T-cell (primary cell): ENCODE measurements at places on chromosomes 13 and 19. TPM values are rescaled to one million over a fixed set of nuclear protein-coding genes. Genes with fewer than 3 reads are reported as not detected.
A peak's percentile ranks its signal among the peaks of the same experiment; 100 is the strongest.

- no peak overlapping the region for H3K27ac ChIP-seq
- no peak overlapping the region for H3K4me3 ChIP-seq
- H3K36me3 ChIP-seq, result no peaks in the 10 kb centered on the region
- peaks cover 3% of the 10 kb centered on the region for H3K4me1 ChIP-seq
- DNase-seq, result no peak
Observed at GRCh38 chr13:106603546-106603945, 35.6 kb upstream of the ARGLU1 start.

GRCh38 chr13:51942189-51942588 is 69.1 kb downstream of the ATP7B start:
- DNase-seq, result peak; percentile 31
- peaks cover 38% of the 10 kb centered on the region for H3K4me1 ChIP-seq
- peak overlapping the region; percentile 34 for H3K4me3 ChIP-seq
- H3K27ac ChIP-seq, result peak overlapping the region; percentile 30

- no peak overlapping the region for H3K27ac ChIP-seq
- no peaks in the 10 kb centered on the region for H3K27me3 ChIP-seq
- no peaks in the 10 kb centered on the region for H3K36me3 ChIP-seq
Observed at GRCh38 chr13:23788459-23788858, 100.7 kb downstream of the MIPEP start.

- H3K27me3 ChIP-seq, result peaks cover 43% of the 10 kb centered on the region
- H3K4me1 ChIP-seq, result peaks cover 9% of the 10 kb centered on the region
- H3K4me3 ChIP-seq, result no peak overlapping the region
- no peaks in the 10 kb centered on the region for H3K36me3 ChIP-seq
- DNase-seq, result no peak
Observed at GRCh38 chr19:46073268-46073922, 32.6 kb upstream of the IGFL4 start.

- H3K4me3 ChIP-seq, result no peak overlapping the region
- no peaks in the 10 kb centered on the region for H3K4me1 ChIP-seq
- DNase-seq, result no peak
Observed at GRCh38 chr13:24348797-24349515, 39.6 kb downstream of the C1QTNF9 start.

- no peaks in the 10 kb centered on the region for H3K4me1 ChIP-seq
- peaks cover 2% of the 10 kb centered on the region for H3K27me3 ChIP-seq
- no peak for DNase-seq
Observed at GRCh38 chr13:30079501-30079900, 227.8 kb downstream of the KATNAL1 start.

DNA sequence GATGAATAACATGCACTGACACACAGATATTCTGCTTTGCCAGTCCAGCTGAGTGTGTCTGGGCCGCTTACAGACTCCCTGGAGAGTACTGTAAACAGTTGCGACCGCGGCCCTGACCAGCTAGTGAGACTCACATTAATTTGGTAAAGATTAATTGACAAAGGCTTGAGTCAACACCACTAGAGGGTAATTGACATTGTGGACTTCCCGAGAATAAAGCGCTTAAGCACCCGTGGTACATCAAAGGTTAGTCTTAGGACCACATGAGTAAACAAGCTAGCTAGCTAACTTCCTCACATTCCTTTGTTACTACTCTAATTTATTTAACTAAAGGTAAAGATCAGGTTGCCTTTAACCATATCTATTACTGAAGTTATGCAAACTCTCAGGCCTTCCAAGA is 624.4 kb upstream of the ARGLU1 start:
- H3K4me1 ChIP-seq, result no peaks in the 10 kb centered on the region
- no peak overlapping the region for H3K4me3 ChIP-seq
- no peak overlapping the region for H3K27ac ChIP-seq
- DNase-seq, result no peak

DNA sequence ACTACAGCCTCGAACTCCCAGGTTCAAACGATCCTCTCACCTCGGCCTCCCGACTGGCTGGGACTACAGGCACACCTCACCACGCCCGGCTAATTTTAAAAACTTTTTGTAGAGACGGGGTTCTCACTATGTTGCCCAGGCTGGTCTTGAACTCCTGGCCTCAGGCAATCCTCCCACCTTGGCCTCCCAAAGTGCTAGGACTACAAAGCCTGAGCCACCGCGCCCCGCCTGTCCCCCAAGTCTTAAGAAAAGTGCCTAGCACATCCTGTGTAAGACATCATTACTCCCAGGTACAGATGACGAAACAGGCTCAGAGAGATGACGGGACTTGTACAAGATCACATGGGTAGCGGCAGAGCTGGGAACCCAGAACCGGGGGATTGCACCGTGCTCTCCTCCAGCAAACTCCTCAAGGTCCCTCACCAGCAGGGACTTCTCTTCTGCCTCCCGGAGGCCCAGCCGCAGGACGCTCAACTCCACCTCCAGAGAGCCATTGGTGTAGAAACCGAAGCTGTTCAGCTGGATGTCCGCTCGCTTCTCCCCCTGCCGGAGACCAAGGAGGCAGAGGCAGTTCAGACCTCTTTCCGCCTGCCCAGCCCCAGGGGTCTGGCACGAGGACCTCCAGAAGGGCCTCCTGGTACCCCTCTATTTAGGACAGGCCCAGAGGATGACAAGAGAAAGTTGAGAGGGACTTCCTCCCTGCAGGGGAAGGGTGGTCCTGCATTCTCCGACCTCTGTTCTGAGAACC is 1.0 kb downstream of the GPR108 start:
- no peaks in the 10 kb centered on the region for H3K27me3 ChIP-seq
- peak overlapping the region; percentile 88 for H3K4me3 ChIP-seq
- peak overlapping the region; percentile 88 for H3K27ac ChIP-seq
- H3K36me3 ChIP-seq, result peaks cover 28% of the 10 kb centered on the region
- DNase-seq, result peak; percentile 51
- H3K4me1 ChIP-seq, result peaks cover 51% of the 10 kb centered on the region

- no peak overlapping the region for H3K27ac ChIP-seq
- peaks cover 21% of the 10 kb centered on the region for H3K36me3 ChIP-seq
- no peaks in the 10 kb centered on the region for H3K27me3 ChIP-seq
Observed at GRCh38 chr13:77001540-77001939, 9.7 kb downstream of the CLN5 start.

DNA sequence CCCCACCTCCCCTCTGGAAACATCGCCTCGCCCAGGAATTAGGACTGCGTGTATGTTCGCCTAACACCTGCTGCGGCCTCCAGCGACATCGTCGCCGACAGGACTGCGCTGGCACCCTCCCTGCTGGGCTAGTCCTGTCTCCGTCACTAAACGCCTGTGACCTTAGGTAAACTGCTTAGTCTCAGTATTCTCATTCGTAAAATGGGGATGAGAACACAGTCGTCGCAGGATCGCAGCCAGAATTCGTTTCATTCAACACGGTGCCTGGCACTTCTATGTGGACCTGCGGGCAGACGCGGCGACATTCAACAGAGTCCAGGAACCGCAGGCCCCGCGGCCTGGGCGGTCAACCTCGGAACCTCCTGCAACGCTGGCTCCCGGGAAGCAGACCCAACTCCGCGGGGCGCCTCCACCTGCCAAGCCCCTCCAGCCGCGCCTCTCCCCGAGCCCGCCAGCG is 485 bp downstream of the CRYL1 start:
- no peaks in the 10 kb centered on the region for H3K27me3 ChIP-seq
- peak overlapping the region; percentile 15 for H3K27ac ChIP-seq
- H3K4me3 ChIP-seq, result peak overlapping the region; percentile 89
- peaks cover 3% of the 10 kb centered on the region for H3K4me1 ChIP-seq
- no peaks in the 10 kb centered on the region for H3K36me3 ChIP-seq
- DNase-seq, result peak; percentile 2

- H3K27ac ChIP-seq, result no peak overlapping the region
- no peak overlapping the region for H3K4me3 ChIP-seq
- H3K36me3 ChIP-seq, result peaks cover 20% of the 10 kb centered on the region
- no peak for DNase-seq
Observed at GRCh38 chr19:42277821-42278451, 8.9 kb downstream of the CIC start.

- no peak for DNase-seq
- no peaks in the 10 kb centered on the region for H3K27me3 ChIP-seq
- no peaks in the 10 kb centered on the region for H3K36me3 ChIP-seq
- H3K4me1 ChIP-seq, result no peaks in the 10 kb centered on the region
Observed at GRCh38 chr13:50229960-50230661, 214.9 kb downstream of the KCNRG start.

GRCh38 chr13:92197669-92198068 is 799.2 kb downstream of the GPC5 start:
- no peaks in the 10 kb centered on the region for H3K4me1 ChIP-seq
- no peak overlapping the region for H3K4me3 ChIP-seq
- no peaks in the 10 kb centered on the region for H3K36me3 ChIP-seq
- DNase-seq, result no peak
- no peak overlapping the region for H3K27ac ChIP-seq

- no peaks in the 10 kb centered on the region for H3K27me3 ChIP-seq
- H3K27ac ChIP-seq, result no peak overlapping the region
- DNase-seq, result peak; percentile 24
- no peaks in the 10 kb centered on the region for H3K36me3 ChIP-seq
Observed at GRCh38 chr13:107205318-107206104, 637.6 kb upstream of the ARGLU1 start.

DNA sequence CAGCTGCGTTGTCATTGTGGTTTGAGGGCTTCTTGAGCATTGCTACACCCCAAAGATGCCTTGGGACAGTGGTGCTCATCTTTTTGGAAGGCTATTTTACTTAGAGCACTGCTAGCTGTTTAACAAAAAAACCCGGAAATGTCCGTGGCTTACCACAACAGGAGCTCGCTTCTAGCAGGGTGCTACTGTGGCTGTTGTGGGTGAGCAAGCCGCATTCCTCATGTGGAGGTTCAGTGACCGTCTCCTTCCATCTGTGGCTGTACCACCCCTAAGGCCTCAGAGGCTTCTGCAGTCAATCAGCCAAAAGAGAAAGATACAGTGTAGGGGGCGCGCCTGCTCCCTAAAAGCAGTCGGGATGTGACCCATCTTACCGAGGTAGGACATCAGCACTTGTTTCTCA is 1004.2 kb downstream of the UQCRFS1 start:
- peaks cover 6% of the 10 kb centered on the region for H3K27me3 ChIP-seq
- H3K4me1 ChIP-seq, result no peaks in the 10 kb centered on the region
- no peak overlapping the region for H3K4me3 ChIP-seq
- DNase-seq, result no peak
- no peak overlapping the region for H3K27ac ChIP-seq
- no peaks in the 10 kb centered on the region for H3K36me3 ChIP-seq

GRCh38 chr13:36069881-36070366 is 61.3 kb downstream of the DCLK1 start:
- H3K36me3 ChIP-seq, result no peaks in the 10 kb centered on the region
- no peak for DNase-seq
- no peak overlapping the region for H3K27ac ChIP-seq
- H3K27me3 ChIP-seq, result no peaks in the 10 kb centered on the region
- no peak overlapping the region for H3K4me3 ChIP-seq

DNA sequence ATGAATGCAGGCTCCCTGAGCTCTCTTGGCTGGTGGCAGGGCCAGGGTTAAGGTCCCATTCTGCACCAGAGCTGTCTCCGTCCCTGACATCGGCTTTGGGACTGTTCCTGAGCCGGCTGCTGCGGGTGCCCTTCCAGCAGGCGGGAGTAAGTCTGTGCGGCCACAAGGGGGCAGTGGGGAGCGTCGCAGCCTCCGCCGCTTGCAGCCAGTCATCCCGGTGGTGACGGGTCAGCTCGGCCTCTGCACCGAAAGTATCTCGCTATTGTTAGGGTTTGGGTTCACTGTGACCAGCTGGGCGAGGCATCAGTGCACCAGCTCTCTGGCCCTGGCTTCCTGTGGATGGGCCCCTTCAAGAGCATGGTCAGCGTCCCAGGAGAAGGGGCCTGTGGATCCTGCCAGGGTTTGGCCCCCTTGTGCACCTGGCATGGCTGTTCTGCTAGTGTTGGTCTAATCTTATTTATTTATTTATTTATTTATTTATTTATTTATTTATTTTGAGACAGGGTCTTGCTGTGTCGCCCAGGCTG is 15.1 kb downstream of the NDUFB7 start:
- H3K4me3 ChIP-seq, result no peak overlapping the region
- H3K36me3 ChIP-seq, result peaks cover 17% of the 10 kb centered on the region
- DNase-seq, result peak; percentile 72
- peaks cover 84% of the 10 kb centered on the region for H3K4me1 ChIP-seq

LPAR6 gene
- 61.9 TPM for total RNA-seq

URAD gene
- not detected for total RNA-seq

SERP2 gene
- total RNA-seq, result not detected

ICAM5 gene
- total RNA-seq, result 0.21 TPM

LENG9 gene
- total RNA-seq, result 2.2 TPM

GRIK5 gene
- total RNA-seq, result 0.68 TPM
